ENCODE measurements at places on chromosomes 5 and 9.

GRCh38 chr5:44845777-44846176, 37.0 kb downstream of the MRPS30 start:
- peak; percentile 95 for DNase-seq

GRCh38 chr5:154534457-154535050, 56.5 kb upstream of the HAND1 start:
- no peak for DNase-seq

DNA sequence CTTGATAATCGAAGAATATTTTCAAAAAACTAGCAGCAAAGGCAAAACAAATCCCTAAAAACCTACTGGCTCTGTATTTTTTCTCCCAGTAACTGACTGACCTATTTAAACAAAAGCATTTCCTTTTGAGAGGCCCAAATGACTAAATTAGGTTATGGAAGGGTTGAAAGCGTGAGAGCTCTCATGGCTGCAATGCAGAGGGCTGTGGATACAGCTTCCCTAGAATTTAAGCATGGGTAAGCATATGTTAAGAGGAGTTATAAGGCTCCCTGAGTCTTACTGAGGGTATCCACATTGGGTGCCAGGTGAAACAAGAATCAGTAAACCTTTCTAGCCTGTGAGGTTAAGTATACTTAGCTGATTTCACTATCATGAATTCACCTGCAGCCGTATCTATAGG, 32.3 kb downstream of the SHISAL2B start:
- DNase-seq: no peak

DNA sequence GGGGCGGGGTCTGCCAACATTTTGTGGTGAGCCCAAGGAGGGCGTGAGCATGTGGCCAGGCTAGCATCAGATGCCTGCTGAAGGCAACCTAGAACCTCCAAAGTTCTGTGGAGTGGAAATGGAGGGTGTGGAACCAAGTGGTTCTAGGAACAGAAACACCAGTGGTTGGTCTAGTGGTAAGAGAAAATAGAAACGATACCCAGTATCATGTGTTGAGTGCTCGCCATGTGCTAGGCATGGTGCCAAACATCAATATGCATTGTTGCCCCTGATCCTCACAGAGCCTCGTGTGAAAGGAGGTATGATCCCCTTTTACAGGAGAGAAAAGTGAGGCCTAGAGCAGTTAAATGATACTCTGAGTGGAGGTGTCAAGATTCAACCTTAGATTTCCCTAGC, 31.5 kb upstream of the MVB12B start:
- DNase-seq: no peak

DNA sequence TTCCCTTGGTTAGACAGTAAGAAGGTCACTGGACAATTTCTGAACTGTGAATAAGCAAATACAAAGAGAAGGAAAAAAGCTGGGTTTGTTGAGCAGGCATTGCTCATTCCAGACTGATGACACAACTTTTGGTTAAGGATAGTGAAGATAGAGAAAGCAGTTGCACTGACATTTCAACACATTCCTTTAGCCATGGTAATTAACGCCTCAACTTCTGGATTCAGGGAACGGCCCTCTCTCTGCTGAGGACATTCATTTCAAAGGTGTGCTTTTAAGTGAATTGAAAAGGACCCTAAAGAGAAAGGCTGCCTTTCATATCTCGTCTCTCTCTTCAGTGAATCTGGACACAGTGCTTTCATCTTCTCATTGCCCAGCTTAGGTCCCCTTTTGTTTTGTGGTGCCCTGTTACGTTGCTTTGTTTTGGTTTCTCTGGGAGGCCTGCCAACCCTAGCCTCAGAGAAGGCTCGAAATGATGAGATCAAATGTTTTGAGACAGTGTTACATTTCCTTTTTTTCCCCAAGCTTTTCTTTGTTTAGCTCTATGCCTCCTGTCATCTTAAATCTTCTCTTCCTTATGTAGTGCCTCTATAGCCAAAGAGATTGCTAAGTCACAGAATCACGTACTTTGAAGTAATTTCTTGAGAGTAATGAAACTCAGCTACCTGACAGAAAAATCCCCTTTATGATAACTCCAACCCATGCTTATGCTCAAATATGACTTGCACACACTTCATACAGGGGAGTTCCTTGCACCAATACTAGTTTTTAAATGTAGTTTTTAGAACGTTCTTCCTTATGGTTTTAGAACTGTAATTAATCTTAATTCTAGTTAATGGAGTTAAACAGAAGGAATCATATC, 94.4 kb upstream of the IFNE start:
- DNase-seq: no peak

DNA sequence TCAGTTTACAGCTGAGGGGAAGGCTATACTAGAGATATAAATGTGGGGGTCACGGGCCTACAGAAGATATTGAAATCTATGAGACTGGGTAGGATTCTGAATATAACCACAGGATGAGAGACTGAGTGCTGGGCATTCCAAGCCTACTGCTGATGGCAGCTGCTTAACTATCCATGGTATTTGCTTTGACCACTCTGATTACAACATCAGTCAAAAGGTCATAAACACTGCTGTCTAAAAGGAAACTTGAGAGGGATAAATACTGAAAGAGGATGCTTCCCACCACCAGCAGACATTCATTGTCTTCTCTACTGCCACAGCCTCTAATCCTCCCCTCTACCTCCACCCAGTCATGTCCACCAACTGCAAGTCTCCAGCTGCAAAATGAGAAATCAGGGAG, 3.8 kb downstream of the ZNF622 start:
- DNase-seq: no peak

DNA sequence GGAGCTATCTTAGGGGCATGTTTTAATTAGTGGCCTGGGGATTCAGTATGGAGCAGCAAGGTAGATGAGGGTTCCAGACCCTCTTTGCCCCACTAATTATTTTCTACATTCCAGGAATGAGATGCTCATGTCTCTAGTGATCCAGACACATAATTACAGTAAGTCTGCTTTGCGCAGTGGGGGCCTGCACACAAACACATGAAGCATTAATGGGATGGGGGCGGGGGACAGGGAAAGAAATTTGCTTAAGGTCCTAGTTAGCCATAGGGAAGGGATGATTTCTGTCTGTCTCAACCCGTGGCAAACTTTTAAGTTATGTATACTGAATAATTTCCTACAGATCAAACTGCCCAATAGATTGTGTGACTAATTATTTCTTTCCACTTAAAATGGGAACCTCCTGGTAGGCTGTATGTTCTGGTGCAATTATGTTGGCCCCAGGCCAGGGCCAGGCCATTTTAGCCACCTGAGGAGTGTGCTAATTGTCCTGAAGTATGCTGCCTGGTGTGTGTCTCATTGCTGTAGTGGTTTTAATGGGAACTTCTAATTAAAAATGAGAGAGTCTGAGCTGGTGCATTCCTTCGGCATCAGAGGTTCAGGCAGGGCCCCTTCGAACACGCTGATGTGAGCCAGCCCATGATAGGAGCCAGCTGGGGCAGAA, 134.4 kb downstream of the PTTG1 start:
- DNase-seq: peak; percentile 65

DNA sequence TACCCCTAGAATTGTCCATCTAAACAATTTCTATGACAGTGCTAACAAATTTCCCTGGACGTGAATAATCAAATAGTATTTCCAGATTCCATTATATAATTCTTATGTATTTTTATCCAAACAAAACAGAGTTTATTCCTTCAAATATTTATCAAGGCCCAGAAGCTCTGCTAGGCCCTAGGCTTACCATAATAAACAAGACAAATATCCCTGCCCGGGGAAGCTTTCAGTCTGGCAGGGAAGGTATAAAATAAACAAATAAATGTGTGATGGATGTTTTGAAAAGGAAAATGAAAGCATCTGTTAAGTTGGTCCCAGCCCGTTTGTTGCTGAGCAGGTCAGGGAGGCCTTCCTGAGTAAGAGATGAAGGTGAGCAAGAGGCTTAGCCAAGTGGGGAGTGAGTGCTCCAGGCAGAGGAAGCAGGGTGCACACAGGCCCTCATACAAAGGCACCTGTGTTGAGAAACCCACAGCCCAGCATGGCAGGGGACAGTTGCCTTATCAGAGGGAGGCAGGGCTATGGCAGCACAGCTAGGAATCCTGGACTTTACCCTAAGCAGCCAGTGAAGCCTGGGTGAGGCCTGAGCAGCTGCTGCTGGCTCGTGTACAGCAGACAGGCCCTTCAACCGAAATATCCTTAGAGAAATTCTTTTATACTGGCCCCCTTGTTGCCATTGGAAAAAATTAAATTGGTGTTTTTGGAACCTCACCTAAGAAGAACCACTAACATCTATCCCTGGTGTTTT, 7.7 kb upstream of the SLC35D2 start:
- DNase-seq: no peak

DNA sequence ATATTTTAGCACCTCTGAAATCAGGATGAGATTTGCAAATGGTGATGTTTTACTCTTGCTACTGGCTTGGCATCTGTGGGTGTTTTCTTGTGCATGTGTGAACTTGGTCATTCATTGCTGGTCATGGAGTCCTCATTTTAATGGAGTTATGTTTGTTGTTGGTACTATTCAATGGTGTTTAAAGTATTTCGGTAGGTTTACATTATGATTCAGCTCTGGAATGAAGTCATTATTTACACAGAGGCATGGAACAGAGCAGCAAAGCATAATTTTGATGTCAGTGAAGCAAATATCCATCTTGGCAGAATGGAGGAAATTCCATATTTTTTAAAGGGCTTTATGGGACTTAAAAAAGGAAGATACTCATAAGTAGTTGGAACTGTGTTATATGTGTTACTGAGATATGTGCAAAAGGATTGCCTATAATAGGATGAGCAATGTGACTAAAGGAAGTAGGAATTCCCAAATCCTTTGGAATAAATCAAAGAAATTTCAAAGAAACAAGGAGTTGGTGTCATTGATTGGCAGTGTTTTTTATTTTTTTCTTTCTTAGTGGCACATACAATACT, 147.4 kb downstream of the ACTBL2 start:
- no peak for DNase-seq

GRCh38 chr5:101643794-101644193, 652.3 kb downstream of the SLCO4C1 start:
- DNase-seq: no peak
